ENCODE measurements at places on chromosomes 11 and 22. TPM values are rescaled to one million over a fixed set of nuclear protein-coding genes. Genes with fewer than 3 reads are reported as not detected.

C1QTNF5 gene
- total RNA-seq = not detected

DTX4 gene
- total RNA-seq = 3.5 TPM

SCGB1C1 gene
- not detected for total RNA-seq

- no peak overlapping the region for H3K4me3 ChIP-seq
- no peaks in the 10 kb centered on the region for H3K27me3 ChIP-seq
- H3K36me3 ChIP-seq = no peaks in the 10 kb centered on the region
- H3K27ac ChIP-seq = no peak overlapping the region
- peaks cover 20% of the 10 kb centered on the region for H3K4me1 ChIP-seq
Observed at GRCh38 chr11:44621140-44621681, 55.7 kb downstream of the CD82 start.

OR51B5 gene
- total RNA-seq = not detected

DNA sequence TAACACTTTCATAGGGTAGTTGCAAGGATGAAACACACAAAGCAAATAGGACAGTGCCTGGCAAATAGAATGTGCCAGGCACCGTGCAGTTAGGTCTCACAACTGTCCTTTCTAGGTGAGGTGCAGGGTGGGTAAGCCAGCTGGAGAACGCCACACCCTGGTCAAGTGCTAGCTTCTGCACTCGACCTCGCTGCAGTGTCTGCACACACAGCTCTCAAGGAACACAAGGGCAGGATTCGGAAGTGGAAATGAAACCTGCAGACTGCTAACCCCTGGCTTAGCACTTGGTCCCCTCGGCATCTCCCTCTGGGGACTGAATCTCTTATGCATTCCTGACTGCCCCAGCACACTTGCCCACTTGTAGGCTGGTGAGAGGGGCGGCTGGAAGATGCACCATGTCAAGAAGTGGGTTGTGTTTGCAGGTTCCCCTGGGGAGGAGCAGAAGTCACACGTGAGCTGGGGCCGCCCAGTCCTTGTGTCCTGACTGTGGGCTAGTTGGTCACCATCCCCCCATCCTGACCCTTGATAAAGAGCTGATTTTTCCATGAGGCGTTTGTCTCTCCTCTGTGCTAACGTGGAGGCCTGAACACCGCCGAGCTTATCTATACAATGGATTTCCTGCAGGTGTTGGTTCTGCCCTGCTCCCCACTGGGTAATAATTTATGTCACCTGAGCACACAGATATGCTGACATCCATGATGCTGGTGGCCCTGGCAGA is 89.0 kb downstream of the MICAL2 start:
- no peaks in the 10 kb centered on the region for H3K27me3 ChIP-seq
- peak overlapping the region; percentile 18 for H3K27ac ChIP-seq
- no peaks in the 10 kb centered on the region for H3K36me3 ChIP-seq
- no peak overlapping the region for H3K4me3 ChIP-seq

KLHDC7B gene
- total RNA-seq = 5.7 TPM

- no peaks in the 10 kb centered on the region for H3K4me1 ChIP-seq
- H3K4me3 ChIP-seq = no peak overlapping the region
- DNase-seq = no peak
Observed at GRCh38 chr11:62221498-62221897, 13.0 kb downstream of the SCGB2A1 start.

FRMD8 gene
- total RNA-seq = 48.6 TPM

GRCh38 chr11:85590848-85591483 is 36.2 kb downstream of the DLG2 start:
- no peaks in the 10 kb centered on the region for H3K27me3 ChIP-seq
- no peak overlapping the region for H3K27ac ChIP-seq
- DNase-seq = no peak
- no peak overlapping the region for H3K4me3 ChIP-seq

DNA sequence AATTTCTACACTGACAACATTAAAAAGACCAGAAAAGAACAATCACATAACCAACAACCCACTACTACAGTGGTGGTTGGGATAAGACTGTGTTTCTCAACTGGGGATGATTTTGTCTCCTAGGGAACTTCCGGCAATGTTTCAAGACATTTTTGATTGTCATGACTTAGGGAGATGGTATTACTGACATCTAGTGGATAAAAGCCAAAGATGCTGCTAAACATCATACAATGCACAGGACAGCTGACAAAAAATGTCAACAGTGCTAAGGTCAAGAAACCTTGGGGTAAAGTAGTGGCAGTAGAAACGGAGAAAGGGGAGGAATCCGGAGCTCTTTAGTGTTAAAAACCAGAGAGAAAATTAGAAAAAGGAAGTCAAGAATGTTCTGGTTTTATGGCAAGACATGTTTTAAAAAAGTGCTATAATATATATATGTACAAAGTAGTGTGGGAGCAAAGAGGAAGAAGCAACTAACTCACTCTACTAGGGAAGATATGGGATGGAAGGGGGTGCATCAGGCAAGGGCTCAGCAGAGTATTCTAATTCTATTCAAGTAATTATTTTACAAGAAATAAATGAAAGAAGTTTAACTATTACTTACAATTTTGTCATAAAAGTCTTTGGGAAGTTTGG is 37.2 kb downstream of the CKAP5 start:
- H3K4me1 ChIP-seq = peaks cover 2% of the 10 kb centered on the region
- H3K27me3 ChIP-seq = no peaks in the 10 kb centered on the region
- peaks cover 8% of the 10 kb centered on the region for H3K36me3 ChIP-seq

APOL5 gene
- total RNA-seq = not detected

- no peak for DNase-seq
- peaks cover 22% of the 10 kb centered on the region for H3K27me3 ChIP-seq
- H3K27ac ChIP-seq = no peak overlapping the region
Observed at GRCh38 chr22:43828998-43829782, 17.1 kb upstream of the EFCAB6 start.

DNA sequence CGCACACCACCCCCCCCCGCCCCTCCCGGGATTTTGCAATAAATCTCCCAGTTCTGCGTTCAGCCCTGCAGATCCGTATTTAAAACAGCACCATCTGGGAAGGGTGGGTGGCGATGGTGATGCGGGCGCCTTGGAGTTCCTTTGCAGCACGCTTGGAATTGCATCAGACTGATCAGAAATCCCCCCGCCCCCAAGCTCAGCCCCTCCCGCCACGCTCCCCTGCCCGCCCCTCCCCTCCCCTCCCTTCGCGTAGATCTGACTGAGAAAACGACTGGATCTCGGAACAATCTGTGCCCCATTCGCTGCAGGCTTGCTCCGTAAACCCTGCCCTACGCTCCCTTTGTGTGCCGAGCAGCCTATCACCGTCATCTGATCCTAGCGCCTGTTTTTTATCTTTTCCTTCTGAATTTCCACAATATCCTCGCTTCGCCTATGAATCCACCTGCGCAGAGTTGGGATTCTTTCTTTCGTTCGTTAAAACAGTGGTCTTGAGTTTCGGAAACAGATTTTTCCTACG is 18.1 kb upstream of the BDNF start:
- no peak overlapping the region for H3K27ac ChIP-seq
- peaks cover 45% of the 10 kb centered on the region for H3K27me3 ChIP-seq

GRCh38 chr11:134450186-134450585 is 38.1 kb upstream of the B3GAT1 start:
- H3K4me1 ChIP-seq = no peaks in the 10 kb centered on the region
- DNase-seq = no peak
- H3K36me3 ChIP-seq = no peaks in the 10 kb centered on the region
- peaks cover 29% of the 10 kb centered on the region for H3K27me3 ChIP-seq
- H3K4me3 ChIP-seq = no peak overlapping the region

TSGA10IP gene
- total RNA-seq = not detected

ACTN3 gene
- not detected for total RNA-seq

- H3K4me3 ChIP-seq = peak overlapping the region; percentile 47
- H3K4me1 ChIP-seq = peaks cover 72% of the 10 kb centered on the region
- H3K27me3 ChIP-seq = no peaks in the 10 kb centered on the region
- peak overlapping the region; percentile 71 for H3K27ac ChIP-seq
- DNase-seq = no peak
- H3K36me3 ChIP-seq = no peaks in the 10 kb centered on the region
Observed at GRCh38 chr11:13333456-13333957, 55.9 kb downstream of the BMAL1 start.

RBM4 gene
- 213 TPM for total RNA-seq

CSF2RB gene
- total RNA-seq = 0.60 TPM

DNA sequence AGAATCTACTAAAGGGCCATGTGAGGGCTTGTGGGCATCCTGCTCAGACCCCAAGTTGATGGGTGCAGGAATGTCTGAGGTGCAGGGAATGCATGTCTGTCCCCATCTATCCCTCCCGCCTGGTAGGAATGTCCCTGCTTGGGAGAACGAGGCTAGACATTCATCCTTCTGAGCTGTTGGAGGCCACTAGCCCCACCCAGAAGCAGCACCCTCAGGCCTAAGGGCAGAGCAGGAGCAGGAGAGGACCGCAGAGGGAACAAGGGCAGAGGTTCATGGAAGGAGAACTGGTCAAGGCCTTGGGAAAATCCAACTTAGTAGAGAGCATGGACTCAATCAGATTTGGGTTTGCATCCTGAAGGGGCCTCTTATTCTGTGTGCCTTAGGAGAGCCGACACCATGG is 22.1 kb upstream of the LMO1 start:
- H3K27me3 ChIP-seq = peaks cover 6% of the 10 kb centered on the region
- DNase-seq = no peak
- no peaks in the 10 kb centered on the region for H3K36me3 ChIP-seq
- H3K4me1 ChIP-seq = no peaks in the 10 kb centered on the region
- no peak overlapping the region for H3K4me3 ChIP-seq
- H3K27ac ChIP-seq = no peak overlapping the region

- no peak overlapping the region for H3K27ac ChIP-seq
- peaks cover 4% of the 10 kb centered on the region for H3K4me1 ChIP-seq
- no peaks in the 10 kb centered on the region for H3K36me3 ChIP-seq
- DNase-seq = no peak
- H3K4me3 ChIP-seq = no peak overlapping the region
Observed at GRCh38 chr11:12746593-12747097, 72.4 kb downstream of the TEAD1 start.

GRCh38 chr11:3232956-3233355 is 739 bp upstream of the MRGPRE start:
- DNase-seq = no peak
- no peak overlapping the region for H3K27ac ChIP-seq
- no peaks in the 10 kb centered on the region for H3K27me3 ChIP-seq
- H3K4me1 ChIP-seq = no peaks in the 10 kb centered on the region
- H3K36me3 ChIP-seq = no peaks in the 10 kb centered on the region

ART1 gene
- total RNA-seq = not detected

GRCh38 chr22:19377565-19378343 is 53.8 kb downstream of the HIRA start:
- peaks cover 16% of the 10 kb centered on the region for H3K36me3 ChIP-seq
- no peaks in the 10 kb centered on the region for H3K4me1 ChIP-seq
- no peak overlapping the region for H3K27ac ChIP-seq
- no peaks in the 10 kb centered on the region for H3K27me3 ChIP-seq

Measured in naive thymus-derived CD8-positive, alpha-beta T cell (primary cell).